ENCODE measurements at places on chromosomes 13 and 19. TPM values are rescaled to one million over a fixed set of nuclear protein-coding genes. Genes with fewer than 3 reads are reported as not detected.

DNA sequence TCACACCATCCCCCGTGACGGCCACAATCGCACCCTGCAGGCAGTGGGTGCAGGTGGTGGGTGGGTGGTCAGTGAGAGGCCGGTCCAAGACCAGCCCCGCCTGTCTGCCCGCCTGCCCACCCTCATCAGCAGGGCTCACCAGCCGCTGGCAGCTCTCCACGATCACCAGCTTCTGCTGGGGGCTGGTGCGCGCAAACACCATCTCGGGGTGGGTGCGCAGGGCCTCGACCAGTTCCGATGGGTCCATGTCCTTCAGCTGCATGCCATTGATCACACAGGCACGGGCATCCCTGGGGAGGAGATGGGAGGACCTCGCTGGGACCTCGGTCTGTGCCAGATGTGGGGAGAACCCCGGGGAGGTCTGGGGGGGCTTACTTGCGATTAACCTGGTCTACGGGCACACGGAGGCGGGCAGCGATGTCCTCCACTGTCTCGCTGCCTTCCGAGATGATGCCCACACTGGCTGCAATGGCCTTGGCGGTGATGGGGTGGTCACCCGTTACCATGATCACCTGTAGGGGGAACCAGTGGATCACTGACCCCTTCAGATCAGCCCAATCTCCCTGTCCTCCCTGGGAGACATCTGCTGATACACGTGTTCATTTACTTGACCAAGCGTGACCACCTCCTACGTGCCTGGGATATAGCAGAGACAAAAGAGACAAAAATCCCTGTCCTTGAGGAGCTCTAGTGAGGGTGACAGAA lies 8.0 kb downstream of the ATP4A start:
- peak; percentile 58 for DNase-seq

GRCh38 chr13:98143601-98144026 lies 720 bp downstream of the FARP1 start:
- DNase-seq: no peak

- DNase-seq: peak; percentile 25
Measured at GRCh38 chr19:37654629-37655300, 500 bp downstream of the ZFP30 start.

GRCh38 chr19:16113727-16114126 lies 2.0 kb downstream of the RAB8A start:
- no peak for DNase-seq

Gene ZNF709
- 0.81 TPM for total RNA-seq

Gene FCER2
- not detected for total RNA-seq

Gene CGB3
- total RNA-seq: not detected

Gene MYH14
- 3.2 TPM for total RNA-seq

GRCh38 chr13:102606537-102607309 lies 9.9 kb downstream of the TPP2 start:
- DNase-seq: no peak

- DNase-seq: no peak
Measured at GRCh38 chr13:111877906-111878305, 189.0 kb upstream of the SOX1 start.

Gene KLK12
- not detected for total RNA-seq

GRCh38 chr19:3047496-3048189 lies 14.7 kb downstream of the TLE5 start:
- peak; percentile 68 for DNase-seq

DNA sequence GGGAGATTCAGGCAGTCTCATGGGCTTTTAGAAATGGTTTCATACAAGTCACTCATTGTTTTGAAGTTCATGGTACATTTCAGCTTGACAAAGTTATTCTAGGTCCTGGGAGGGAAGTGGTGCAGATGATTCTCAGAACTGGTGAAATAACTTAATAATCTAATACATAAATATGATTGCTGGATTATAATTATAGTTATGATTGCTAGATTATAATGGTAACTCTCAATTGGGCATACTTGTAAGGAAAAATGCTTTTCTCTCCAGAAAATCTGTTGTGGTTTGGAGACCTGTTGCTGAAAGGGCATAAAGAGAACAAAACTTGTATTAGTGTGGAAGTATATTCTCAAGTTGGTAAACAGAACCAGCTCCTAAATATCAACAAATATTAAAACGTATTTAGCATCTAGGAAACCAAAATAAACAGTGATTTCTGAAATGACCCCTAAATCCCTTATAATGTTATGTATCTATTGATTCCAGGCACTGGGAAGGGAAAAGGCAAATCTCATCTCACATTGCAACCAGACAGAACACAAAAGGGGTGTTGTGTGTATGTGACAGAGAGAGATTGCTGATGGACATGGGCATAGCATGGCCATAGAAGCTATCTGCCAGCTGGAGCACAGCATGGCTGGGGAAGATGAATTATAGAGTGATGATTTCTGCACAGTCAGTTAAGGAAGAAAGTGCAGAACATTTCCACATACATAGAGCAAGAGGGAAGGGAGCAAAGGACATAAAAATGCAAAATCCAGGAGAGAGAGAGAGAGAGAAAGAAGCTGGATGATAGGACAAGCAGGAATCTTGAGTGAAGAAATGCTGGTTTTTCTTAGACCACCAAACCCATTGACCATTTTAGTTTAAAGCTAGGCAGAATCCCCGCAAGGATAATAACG lies 87.1 kb upstream of the FRY start:
- no peak for DNase-seq

Gene TIMM44
- total RNA-seq: 64.9 TPM

GRCh38 chr19:29292562-29292961 lies 79.6 kb upstream of the UQCRFS1 start:
- no peak for DNase-seq

- DNase-seq: no peak
Measured at GRCh38 chr19:50939596-50939995, 13.2 kb downstream of the KLK5 start.

Gene ZNF234
- total RNA-seq: 4.2 TPM

- DNase-seq: no peak
Measured at GRCh38 chr19:32269831-32270230, 75.6 kb upstream of the ZNF507 start.

- DNase-seq: no peak
Measured at GRCh38 chr13:110232756-110233155, 74.2 kb downstream of the COL4A1 start.

Gene ADM5
- total RNA-seq: 1.4 TPM

DNA sequence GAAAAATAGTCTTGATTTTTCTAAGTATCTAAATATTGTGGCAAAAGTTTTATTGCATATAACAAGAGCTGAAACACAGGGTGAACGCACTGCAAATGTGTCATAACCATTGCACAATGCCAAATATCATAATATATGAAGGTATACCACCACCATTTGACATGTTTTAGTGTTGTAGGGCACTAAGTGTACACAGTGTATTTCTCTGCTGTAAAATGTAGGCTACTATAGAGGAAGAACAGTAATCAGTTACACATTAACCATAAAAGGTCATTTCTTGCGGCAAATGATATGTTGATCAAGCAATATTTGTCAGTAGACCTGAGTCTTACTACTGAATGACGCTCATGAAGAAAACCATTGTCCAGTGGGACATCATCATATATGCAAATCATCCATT lies 18.3 kb upstream of the KLF5 start:
- DNase-seq: no peak

Gene ADGRE1
- 36.0 TPM for total RNA-seq

Gene SPRY2
- total RNA-seq: 4.6 TPM

Gene ADGRE3
- not detected for total RNA-seq

Gene BEST2
- not detected for total RNA-seq

Gene ZNF583
- total RNA-seq: 12.4 TPM

Gene PLVAP
- total RNA-seq: not detected

- no peak for DNase-seq
Measured at GRCh38 chr13:41013835-41014234, 5.3 kb downstream of the ELF1 start.

DNA sequence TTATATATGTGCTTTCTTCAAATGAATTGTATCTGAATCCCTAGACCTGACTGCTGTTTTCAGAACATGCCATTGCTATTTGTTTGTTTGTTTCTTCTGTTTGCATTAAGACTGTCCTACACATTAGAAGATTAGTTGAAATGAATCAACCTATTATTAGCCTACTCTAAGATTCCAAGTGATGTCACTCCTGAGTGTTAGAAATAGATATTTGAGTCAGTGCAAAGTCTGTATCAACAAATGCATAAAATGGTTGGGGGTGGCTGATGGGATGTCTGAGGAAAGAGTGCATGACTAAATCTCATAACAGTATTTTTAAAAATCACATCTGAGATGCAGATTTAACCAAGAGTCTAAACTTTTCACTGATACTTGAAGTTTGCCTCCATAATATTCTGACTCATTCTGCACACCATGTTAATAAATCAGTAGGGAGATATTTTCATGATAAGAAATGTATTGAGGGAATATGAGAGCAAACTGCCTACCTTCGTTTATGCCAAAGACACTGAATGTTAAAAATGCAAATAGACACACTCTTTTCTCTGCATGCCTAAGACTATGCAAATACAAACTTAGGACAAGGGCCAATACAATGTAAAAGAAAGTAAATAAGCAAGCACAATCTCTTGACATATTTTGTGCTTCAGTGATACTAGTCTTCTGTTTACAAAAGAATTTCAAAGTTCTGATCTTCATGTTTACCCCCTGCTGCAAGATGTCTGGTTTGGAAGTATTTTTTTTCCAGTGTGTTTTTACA lies 253.3 kb downstream of the LIG4 start:
- DNase-seq: no peak

Gene FLT3
- 0.45 TPM for total RNA-seq

DNA sequence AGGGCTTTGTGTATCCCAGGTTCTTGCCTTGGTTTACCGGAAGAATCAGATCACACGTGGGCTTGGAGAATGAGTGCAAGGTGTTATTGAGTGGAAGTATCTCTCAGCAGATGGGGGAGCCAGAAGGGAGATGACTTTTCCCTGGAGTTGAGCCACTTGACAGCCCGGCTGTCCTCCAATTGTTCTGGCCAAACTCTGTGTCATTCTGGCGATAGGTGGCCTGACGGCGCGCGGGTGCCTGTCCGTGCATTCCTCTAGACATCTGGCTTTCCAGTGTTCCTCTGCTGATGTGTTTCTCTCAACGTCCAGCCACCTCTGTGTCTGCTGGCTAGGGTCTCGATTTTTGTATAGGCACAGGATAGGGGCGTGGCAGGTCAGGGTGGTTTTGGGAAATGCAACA lies 181.9 kb downstream of the SHISA2 start:
- no peak for DNase-seq

GRCh38 chr19:49858088-49858985 lies 7.4 kb downstream of the PTOV1 start:
- DNase-seq: no peak

- no peak for DNase-seq
Measured at GRCh38 chr19:47350630-47351029, 1.5 kb downstream of the DHX34 start.

Gene IFNL1
- total RNA-seq: not detected

DNA sequence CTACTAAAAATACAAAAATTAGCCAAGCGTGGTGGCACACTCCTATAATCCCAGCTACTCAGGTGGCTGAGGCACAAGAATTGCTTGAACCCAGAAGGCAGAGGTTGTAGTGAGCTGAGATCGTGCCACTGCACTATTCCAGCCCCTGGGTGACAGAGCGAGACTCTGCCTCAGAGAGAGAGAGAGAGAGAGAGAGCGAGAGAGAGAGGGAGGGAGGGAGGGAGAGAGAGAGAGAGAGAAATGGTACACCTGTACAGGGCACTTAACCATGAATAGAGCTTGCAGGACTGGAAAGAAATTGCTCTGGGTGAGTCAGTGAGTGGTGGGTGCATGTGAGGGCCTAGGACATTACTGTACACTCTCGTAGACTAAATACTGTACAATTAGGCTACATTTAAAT lies 40.5 kb upstream of the SLC7A9 start:
- DNase-seq: no peak

- DNase-seq: peak; percentile 32
Measured at GRCh38 chr19:44111910-44112463, 1.2 kb upstream of the ZNF225 start.

- DNase-seq: no peak
Measured at GRCh38 chr13:51765142-51765515, 38.8 kb downstream of the DHRS12 start.

DNA sequence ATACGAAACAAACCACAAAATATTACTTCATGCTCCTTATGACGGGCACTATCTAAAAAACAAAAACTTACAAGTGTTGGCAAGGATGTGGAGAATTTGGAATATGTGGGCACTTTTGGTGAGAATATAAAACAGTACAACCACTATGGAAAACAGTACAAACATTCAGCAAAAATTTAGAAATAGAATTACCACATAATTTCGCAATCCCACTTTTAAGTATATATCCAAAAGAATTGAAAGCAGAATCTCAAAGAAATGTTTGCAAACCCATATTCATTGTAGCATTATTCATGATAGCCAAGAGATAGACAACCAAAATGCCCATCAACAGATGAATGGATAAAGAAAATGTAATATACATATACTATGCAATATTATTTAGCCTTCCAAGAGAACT lies 1173.7 kb upstream of the PRR20A start:
- no peak for DNase-seq

DNA sequence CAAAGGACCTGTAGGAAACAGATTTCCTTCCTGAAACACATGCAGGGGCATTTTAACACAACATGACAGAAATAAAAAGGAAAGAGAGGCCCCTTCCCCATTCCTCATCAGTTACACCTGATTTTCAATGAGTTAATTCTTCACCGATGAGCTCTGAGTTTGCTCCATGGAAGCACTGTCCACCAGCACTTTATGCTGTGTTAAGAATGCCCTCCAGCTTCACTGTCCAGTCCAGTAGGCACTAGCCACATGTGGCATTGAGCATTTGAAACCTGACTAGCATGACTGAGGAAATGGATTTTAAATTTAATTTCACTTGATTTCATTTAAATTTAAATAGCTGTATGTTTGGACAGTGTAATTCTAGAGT lies 217.2 kb upstream of the SLC10A2 start:
- DNase-seq: no peak

DNA sequence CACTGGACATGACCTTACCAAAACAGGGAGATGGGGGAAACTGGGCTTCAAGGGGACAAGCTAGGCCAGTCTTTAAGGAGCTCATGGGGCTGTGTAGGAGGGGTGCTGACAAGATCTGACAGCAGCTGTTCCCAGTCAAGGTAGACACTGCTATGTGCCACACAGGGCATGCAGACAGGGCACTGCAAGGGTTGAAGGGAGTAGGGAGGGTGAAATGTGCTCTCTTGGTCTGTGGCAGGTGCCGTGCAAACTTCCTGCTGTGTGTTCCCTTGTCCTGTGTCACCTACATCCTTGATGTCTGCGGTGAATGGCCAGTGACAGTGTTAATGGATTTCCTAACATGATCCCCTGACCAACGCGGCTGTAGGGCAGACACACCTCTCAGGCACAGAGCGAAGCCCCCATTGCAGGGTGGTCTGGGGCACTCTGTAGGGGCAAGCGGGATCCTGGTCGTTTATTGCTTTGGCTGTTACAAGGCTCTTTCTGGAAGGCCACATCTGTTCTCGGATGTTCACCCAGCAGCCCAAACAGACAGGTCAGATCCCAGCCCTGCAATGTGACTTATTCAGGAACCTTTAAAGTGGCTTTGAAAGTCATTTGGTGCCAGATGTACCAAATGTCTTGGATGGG lies 199.5 kb upstream of the ZNF536 start:
- DNase-seq: no peak

Gene ALOX5AP
- total RNA-seq: 1.1 TPM

Gene POU2F2
- total RNA-seq: 0.02 TPM

All from H4 (cell line).